Fibroblast of skin of abdomen (primary cell): ENCODE measurements at places on chromosomes 12 and 14.

GRCh38 chr14:57221931-57222330 is 46.8 kb downstream of the EXOC5 start:
- DNase-seq = no peak

DNA sequence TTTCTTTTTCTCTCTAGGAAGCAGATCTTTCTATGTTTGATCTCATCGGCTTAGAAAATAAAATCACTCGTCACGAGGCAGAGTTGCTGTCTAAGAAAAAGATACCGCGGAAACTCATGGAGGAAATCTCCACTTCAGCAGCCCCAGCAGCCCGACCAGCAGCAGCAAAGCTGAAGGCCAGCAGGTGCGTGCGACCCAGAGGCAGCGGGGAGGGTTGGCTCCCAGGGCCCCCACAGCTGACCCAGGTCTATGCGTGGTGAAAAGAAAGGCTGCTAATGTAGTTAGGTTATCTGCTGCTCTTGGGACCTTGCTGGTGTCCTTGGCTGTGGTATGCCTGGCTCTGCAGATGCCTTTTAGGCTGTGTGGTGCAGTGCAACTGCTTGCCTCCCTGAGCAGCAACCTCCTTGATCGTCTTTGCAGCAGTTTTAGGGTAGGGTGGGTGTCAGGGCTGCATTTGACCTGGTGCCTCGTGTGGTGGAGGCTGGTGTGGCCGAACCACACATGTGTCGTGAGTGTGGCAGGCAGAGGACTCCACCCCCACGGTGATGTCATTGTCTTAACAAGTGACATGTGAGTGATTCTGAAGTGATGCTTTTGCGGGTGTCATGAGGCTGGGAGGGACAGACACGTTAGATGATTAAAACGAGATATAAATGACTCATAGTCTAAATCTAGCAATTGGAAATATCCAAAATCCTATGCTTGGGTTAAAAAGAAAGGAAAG is 68.6 kb downstream of the EP400 start:
- DNase-seq = no peak

- no peak for DNase-seq
Observed at GRCh38 chr14:31307198-31307597, 99.6 kb upstream of the HECTD1 start.

DNA sequence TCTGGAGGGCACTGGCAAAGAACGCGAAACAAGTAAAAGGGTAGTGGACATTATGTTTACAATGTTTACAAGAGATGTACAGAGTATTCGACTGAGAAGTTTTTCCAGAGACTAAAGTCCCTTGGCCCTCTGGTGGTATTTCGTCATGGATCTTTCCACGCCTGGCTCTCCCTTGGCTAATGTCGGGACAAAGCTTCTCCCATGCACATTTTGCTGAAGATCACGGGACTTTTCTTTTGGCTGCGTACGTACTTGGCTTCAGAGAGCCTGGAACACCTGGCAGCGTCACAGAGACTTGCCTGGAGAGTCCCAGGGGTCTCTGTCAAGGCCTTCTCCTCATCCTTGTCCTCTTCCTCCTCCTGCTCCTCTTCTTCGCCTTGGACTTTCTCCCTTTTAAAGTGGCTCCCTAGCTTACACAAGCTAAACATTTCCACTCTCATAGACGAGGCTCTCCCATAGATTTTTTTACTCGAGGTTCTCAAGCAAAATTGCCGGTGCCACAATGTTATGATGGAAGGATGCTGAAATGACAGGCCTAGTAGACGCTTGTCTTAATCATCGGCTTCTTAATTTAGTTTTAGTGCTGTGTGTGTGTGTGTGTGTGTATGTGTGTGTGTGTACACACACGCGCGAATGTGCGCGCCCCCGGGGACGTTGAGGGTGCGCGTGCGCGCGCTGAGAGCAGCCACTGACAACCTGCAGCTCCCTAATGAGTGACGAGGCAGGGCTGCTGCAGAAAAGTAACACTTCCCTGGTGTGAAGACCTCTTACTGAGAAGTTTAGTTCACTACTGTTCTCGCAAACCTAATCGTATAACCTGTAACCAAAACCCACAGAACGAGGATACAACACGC is 4.9 kb upstream of the FOXG1 start:
- DNase-seq = no peak

DNA sequence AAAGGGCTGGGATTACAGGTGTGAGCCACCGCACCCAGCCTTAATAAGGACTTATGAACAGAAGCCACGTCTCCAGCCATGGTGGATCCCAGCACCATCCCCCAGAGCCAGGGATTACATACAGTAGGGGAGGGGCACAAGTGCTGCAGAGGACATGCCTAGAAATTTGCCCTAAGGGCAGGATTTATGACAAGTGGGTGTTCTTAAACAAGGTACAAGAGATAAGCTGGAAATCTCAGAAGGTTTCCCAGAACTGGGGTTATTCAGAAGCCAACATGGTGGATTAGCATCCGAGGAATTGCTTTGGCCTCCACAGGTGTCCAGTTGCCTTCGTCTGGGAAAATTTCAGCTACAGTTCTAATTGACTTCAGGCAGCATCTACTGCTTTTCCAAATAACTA is 114.4 kb upstream of the EGLN3 start:
- no peak for DNase-seq
